ENCODE measurements at places on chromosomes 6 and 20. TPM values are rescaled to one million over a fixed set of nuclear protein-coding genes. Genes with fewer than 3 reads are reported as not detected.

DNA sequence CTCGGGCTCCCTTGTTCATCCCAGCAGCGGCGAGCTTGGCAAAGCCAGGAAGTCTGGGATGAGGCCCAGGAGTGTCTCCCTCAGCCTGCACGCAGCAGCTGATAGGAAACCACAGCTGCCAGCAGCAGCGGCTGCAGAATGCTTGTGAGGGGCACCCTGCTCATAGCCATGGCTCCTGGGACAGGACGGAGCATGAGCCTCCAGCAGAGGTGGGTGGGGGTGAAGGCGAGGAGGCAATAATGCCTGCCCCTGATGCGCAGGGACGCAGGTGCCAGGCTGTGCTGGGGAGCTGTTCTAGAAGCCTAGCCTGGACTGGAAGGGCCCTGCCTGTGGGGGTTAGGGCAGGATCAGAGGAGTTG lies 157.9 kb downstream of the CD83 start:
- peaks cover 11% of the 10 kb centered on the region for H3K4me1 ChIP-seq
- H3K27ac ChIP-seq, result no peak overlapping the region
- no peak overlapping the region for H3K4me3 ChIP-seq
- no peak for DNase-seq

DNA sequence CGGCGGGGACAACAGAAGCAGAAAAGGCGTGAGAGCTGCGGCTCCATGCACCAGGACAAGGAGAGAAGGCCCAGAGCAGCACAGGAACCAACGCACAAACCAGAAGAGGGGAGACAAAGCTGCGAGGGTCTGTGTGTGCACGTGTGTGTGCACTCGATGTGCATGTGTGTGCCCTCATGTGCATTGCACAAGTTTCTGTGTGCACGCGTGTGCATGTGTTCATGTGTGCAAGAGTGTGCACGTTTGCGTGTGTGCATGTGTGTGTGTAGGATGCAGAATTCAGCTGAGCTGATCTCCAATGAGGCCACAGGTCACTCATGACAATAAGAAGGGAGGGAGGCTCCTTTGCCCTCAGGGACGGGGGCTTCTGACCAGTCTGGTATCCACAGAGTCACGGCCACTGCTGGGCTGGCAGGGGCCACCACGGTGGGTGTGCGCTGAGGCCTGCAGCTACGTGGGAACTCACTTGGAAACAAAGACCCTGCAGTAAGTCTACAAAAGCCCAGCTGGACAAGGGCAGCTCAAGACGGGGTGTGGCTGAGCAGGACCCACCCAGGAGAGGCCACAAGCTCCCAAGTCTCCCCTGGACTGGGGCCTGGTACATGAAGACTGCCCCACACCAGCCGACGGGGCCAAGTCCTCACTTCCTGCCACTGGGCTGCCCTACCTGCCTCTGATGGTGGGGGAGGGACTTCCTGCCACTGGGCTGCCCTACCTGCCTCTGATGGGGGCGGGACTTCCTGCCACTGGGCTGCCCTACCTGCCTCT lies 48.1 kb upstream of the CHRNA4 start:
- no peak overlapping the region for H3K27ac ChIP-seq
- H3K27me3 ChIP-seq, result no peaks in the 10 kb centered on the region
- H3K36me3 ChIP-seq, result no peaks in the 10 kb centered on the region
- no peaks in the 10 kb centered on the region for H3K4me1 ChIP-seq
- no peak overlapping the region for H3K4me3 ChIP-seq

DNA sequence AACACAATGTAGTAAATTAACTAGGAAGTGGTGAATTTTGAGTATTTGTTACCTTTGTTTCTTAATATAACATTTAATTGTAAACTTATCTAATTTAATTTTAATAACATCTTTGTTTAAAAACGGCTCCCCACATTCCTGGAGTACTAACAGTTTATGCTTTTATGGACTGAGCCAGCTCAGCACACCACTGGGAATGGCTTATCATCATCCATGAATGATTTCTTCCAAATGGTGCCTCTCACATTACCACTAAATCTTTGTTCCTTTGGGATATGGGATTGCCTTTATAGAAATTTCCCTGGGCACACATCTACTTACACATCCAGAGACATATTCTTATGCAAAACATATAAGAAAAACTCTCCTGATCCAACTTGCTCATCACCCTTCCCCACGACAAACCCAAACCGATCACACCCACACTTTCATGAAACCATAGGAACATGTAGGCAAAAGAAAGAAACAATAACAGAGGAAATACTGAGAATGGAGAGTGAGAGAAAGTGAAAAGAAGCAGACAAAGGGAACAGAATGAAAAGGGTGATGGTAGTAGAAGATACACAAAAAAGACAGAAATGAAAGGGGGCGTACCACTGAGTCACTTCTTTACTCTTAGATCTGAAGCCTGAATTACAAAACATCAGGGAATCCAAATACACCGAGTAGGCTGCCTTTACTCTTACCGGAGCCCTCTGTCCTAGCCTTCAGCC lies 58.5 kb upstream of the KCNK16 start:
- no peak for DNase-seq
- no peaks in the 10 kb centered on the region for H3K36me3 ChIP-seq
- no peaks in the 10 kb centered on the region for H3K4me1 ChIP-seq
- H3K27me3 ChIP-seq, result no peaks in the 10 kb centered on the region

DNA sequence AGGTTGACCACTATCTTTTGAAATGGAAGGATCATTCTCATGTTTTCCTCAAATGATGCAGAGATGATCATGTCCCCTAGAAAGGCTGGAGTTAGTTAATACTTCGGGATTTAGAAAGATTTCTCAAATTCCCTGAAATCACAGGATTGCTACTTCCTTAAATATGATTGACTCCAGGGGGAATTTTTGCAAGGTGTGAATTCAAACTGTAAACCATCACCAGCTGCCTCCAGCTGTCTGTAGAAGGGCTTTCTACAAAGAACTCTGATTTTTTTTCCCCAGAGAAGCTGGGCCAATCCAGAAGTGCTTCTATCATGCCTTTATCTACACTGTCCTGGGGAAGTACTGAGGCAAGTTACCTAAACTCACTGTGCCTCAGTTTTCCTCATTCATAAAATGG lies 114.5 kb downstream of the EDN1 start:
- no peaks in the 10 kb centered on the region for H3K27me3 ChIP-seq
- DNase-seq, result no peak
- peaks cover 24% of the 10 kb centered on the region for H3K4me1 ChIP-seq
- H3K27ac ChIP-seq, result no peak overlapping the region
- H3K4me3 ChIP-seq, result no peak overlapping the region
- H3K36me3 ChIP-seq, result no peaks in the 10 kb centered on the region

GRCh38 chr6:117557951-117558350 lies 44.4 kb downstream of the GOPC start:
- no peak overlapping the region for H3K4me3 ChIP-seq
- H3K36me3 ChIP-seq, result peaks cover 8% of the 10 kb centered on the region
- H3K27ac ChIP-seq, result no peak overlapping the region
- no peaks in the 10 kb centered on the region for H3K4me1 ChIP-seq

DNA sequence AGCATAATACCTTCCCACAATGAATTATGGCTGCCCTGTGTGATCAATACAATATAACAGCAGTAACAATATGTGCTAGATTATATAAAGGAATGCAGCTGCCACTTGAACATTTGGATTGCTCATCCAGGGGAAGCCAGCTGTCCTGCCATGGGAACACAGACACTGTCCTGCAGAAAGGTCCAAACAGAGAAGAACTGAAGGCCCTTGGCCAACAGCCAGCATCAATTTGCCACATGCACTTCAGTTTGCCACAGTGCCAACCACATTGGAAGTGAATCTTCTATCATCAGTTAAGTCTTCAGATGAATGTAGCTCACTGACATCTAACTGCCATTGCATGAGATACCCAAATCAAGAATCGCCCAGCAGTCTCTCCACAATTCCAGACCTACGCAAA lies 332.4 kb downstream of the PRKN start:
- no peak overlapping the region for H3K4me3 ChIP-seq
- H3K4me1 ChIP-seq, result no peaks in the 10 kb centered on the region
- no peak overlapping the region for H3K27ac ChIP-seq
- H3K27me3 ChIP-seq, result no peaks in the 10 kb centered on the region
- H3K36me3 ChIP-seq, result no peaks in the 10 kb centered on the region

DNA sequence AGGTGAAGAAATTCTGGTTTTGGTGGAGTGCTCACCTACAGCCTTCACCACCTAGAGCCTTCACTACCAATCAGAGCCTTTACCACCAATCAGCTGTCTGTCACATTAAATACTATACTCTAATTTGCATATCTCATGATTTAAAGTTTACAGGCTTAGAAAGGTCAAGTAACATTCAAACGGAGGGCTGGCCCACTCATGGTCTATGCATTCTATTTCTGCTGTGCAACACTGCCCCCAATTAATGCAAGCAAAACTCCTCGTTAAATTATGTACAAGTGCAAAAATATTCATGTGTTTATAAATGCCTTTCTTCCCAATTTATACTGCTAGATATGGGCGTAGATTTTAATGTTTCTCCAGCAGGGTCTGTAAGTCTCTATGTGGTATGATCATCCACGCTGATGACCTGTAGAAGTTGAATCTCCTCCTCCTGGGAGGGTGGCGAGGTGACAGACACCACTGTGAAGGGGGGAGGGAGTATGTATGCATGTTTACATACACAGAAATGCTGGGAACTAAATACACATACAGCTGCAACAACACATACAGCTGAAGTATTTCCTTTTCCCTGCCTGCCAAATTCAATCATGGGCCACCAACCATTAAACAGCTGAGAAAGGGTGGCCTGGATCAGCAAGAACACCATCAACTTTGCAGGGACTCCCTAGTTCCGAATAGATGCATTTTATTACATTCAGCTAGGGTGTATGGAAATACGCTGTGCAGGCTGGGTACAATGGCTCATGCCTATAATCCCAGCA lies 13.1 kb downstream of the RRAGD start:
- no peak for DNase-seq
- no peak overlapping the region for H3K4me3 ChIP-seq
- H3K36me3 ChIP-seq, result no peaks in the 10 kb centered on the region
- no peaks in the 10 kb centered on the region for H3K4me1 ChIP-seq

Gene GNAS-AS1
- not detected for total RNA-seq

Gene PDYN
- total RNA-seq, result not detected

Gene OVOL2
- total RNA-seq, result not detected

Gene BTBD3
- total RNA-seq, result 12.9 TPM

All from ascending aorta (tissue), 2 donors.